Astrocyte of the spinal cord (primary cell): ENCODE measurements at places on chromosomes 5 and 9.

- no peak for DNase-seq
Observed at GRCh38 chr9:131965103-131965502, 114.6 kb downstream of the MED27 start.

DNA sequence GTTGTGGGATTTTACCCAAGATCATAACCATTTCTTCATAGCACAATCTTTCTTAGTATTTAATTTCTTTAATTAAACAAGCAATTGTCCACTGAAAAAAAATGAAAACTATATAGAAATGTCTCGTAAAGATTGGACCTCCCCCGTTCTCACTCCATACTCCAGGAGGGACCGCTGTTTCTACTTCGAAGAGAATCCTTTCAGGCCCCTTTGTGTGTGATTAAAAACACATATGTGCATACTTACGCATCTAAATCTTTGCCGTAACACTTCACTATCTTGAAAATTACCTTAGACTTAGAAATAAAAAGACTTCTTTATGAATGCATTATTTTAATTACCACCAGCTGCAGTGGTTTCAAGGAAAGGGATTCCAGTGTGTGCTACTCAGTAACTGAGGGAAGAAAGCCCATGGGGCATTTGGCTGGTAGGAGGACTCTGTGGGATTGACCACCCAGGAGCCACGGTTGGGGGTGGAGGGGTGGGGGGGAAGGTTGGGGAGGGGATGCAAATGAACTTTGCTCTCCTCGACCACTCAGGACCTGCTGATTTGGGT lies 209.1 kb downstream of the FAM114A2 start:
- no peak for DNase-seq

GRCh38 chr9:83005963-83006362 lies 57.0 kb downstream of the RASEF start:
- DNase-seq, result no peak

GRCh38 chr9:113640418-113640817 lies 176.9 kb downstream of the RGS3 start:
- no peak for DNase-seq

DNA sequence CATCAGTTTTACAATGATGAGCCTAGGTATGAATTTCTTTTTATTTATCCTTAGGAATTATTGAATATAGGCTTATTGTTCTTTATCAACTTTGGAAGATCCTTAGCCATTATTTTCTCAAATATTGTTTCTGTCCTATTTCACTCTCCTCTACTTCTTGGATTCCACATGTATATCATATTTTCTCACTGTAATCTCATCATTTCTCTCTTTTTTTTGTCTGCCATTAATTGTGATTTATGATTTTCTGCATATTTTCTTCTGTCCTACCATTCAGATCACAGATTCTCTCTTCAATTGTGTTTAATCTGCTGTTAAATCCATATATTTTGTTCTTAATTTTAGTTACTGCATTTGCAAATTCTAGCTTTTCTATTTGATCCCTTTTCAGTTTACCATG lies 139.8 kb downstream of the ARRDC3 start:
- no peak for DNase-seq
